OCI-LY7 (cell line): ENCODE measurements at places on chromosomes 6 and 20. TPM values are rescaled to one million over a fixed set of nuclear protein-coding genes. Genes with fewer than 3 reads are reported as not detected.
A peak's percentile ranks its signal among the peaks of the same experiment; 100 is the strongest.

DNA sequence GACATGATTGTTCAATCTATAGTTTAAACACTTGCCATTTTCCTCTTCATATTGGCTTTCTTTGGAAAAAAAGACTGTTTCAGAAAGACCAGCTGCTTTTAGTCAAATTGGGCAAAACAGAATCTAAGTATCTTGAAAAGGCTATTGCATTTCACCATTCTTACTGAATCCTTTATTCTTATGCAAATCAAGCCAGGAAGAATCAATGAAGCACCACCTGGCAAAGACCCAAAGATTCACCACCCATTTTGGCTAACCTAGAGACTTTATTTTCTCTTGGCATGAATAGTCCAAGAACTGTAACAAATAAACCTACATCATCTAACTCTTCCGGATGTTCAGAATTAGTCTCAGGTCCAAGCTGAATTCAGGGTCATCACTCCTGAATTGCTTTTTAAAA is 71.3 kb upstream of the EYA4 start:
- DNase-seq: no peak

GRCh38 chr20:25220021-25220730 is 24.7 kb downstream of the ENTPD6 start:
- DNase-seq: peak; percentile 45

- DNase-seq: no peak
These were observed 41.5 kb downstream of the USP45 start for GRCh38 chr6:99473730-99474129.

Gene TGM2
- 0.18 TPM in 1 of 2 replicates, not detected in the other for total RNA-seq

Gene ZBTB46
- 0.67 and 1.1 TPM in 2 replicates for total RNA-seq
